Stimulated activated CD4-positive, alpha-beta T cell treated with anti-CD3 and anti-CD28 coated beads, Interleukin-2, amount 100 ng/mL, for 24 hours (primary cell): ENCODE measurements at places on chromosomes 13 and 19.

GRCh38 chr13:113407531-113408393 is 43.8 kb upstream of the GRTP1 start:
- DNase-seq: no peak

GRCh38 chr19:34409189-34410164 is 5.3 kb downstream of the PDCD2L start:
- no peak for DNase-seq

DNA sequence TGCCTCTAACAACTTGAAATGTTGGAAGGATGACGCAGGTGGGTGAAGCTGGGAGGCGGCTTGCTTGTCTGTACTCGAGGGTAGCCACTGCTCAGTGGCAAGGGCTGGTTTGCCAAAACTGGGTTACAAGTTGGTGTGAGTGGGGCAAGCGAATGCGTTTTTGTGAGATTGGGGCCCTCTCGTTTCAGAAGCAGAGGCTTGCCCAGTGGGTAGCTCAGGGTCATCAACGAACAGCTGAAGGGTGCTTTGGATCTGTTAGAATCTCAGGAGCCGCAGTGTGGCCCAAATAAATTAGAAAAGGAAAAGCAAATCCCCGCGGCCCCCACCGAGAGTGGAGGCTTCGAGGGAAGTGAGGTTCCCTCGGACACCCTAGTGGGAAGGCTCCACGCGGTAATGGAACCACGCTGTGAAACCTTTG is 7.3 kb downstream of the ATP4B start:
- no peak for DNase-seq

DNA sequence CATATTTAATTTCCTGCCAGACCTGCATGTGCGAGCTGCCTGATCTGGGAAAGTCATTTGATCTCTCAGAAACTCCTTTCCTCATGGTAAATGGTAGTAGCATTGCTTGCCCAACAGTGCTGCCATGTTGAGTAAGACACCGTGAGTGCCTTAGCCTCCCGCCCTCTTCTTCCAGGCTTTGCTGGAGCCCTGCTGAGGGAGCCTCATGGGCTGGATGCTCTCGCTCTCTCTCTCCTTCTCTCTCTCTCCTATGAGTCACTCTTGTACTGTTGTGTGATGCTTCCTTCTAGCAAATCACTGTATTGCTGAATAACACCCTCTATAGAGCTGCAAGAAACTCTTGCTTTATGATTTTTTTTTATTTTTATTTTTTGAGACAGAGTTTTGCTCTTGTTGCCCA is 365.5 kb downstream of the UQCRFS1 start:
- no peak for DNase-seq
